Mucosa of descending colon (tissue), 3 donors: ENCODE measurements at places on chromosomes 7 and 10. TPM values are rescaled to one million over a fixed set of nuclear protein-coding genes. Genes with fewer than 3 reads are reported as not detected.

Gene VSTM4
- 2.2 TPM for total RNA-seq

Gene FGFBP3
- 0.85 TPM for total RNA-seq

DNA sequence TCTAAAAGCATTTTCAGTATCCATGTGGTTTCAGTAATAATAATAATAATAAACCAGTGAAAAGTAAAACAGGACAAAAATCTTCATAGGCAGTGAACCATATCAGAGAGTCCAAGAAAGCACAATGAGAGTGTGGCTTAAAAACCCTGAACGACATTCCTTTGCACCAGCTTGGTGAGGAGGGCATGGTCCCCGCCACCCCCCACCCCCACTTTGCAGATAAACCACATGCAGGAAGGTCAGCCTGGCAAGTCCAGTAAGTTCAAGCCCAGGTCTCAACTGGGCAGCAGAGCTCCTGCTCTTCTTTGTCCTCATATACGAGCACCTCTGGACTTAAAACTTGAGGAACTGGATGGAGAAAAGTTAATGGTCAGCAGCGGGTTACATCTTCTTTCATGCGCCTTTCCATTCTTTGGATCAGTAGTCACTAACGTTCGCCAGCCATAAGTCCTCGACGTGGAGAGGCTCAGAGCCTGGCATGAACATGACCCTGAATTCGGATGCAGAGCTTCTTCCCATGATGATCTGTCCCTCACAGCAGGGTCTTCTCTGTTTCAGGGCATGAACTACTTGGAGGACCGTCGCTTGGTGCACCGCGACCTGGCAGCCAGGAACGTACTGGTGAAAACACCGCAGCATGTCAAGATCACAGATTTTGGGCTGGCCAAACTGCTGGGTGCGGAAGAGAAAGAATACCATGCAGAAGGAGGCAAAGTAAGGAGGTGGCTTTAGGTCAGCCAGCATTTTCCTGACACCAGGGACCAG, 172.5 kb downstream of the EGFR start:
- DNase-seq, result no peak

- no peak for DNase-seq
Measured at GRCh38 chr10:128147669-128148068, 21.4 kb upstream of the MKI67 start.

GRCh38 chr10:124248056-124249045, 155.0 kb upstream of the CHST15 start:
- no peak for DNase-seq

DNA sequence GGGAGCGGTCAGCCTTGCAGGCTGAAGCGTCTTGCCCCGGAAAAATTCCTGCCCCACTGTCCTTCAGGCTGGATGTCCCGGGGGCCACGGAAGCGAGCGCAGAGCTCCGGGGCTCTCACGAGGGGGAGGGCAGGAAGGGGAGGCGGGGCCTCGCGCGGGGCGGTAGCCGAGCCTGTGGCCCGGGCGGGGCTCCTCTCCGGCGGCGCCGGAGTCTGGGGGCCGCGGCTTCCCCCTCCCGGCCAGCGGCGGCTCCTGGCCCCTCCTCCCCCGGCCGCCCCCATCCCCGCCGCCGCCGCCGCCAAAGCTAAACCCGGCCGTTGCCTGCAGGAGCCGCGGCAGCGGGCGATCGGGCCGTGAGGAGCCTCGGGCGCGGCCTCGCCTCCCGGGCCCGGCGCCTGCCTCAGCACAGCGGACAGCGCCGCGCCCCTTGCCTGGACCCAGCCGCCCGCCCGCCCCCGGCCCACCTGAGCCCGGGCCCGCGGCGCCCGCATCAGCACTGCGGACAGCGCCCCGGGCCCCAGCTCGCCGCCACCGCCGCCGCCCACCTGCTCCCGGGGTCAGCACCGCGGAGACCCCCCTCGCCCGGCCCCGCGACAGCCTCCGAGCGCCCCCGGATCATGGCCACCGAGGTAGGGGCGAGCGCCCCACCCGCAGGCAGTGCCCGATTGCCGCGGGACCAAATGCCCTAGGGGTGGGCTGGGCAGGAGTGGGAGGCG, at the start of gene GOLGA7B:
Gene GOLGA7B (plus strand): TSS at position 157 of the 716 bp plus-strand sequence. CDS start 461 bp downstream, at position 618.
- peak; percentile 69 for DNase-seq

Gene NAPEPLD
- total RNA-seq, result 43.9 TPM

DNA sequence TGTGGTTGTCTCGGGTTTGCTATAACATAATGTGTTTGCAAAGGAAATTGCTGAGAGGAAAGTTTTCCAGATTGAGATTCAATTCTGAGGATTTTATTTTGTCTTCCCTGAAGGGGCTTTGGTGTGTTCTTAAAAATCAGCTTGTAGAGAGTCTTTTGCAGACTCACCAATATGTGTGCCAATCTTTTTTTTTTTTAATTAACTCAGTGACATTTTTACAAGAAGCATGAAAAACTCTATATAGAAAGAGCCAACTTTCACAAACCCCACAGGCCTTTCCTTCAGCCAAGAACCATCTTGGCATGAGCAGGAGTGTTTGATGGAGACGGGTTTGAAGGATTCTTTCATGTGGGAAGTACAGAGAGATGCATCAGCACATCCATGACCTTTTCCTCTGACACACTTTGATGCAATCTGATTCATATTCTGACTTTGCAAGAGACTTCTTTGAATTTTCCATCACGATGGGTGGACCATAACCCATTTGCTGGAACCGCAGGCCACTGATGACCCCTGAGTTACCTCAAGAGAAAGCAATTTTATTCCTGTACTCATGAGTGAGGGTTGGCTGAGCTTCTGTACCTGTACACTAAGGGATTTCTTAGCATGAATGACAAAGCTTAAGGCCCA, 892.6 kb downstream of the XPNPEP1 start:
- DNase-seq, result no peak

DNA sequence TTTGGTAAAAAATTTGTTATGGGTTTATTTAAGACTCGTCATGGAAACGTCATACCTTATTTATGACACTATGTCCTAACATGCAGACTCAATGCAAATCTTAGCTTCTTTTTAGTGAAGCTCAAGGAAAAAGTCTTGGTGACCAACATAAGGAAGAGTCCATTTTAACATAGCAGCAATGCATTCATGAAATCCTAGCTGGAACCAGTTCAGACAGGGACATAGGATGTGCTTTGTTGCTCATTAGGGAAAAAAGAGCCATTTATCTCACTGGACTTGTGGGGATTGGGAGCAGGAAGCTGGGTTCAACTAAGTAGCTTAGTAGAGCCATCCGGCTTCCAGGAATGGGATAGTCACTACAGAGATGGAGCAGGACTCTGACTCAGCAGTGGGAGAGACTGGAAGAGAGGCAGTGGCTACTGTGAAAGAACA, 100.7 kb upstream of the DKK1 start:
- no peak for DNase-seq

Gene WDFY4
- 2.1 TPM for total RNA-seq

DNA sequence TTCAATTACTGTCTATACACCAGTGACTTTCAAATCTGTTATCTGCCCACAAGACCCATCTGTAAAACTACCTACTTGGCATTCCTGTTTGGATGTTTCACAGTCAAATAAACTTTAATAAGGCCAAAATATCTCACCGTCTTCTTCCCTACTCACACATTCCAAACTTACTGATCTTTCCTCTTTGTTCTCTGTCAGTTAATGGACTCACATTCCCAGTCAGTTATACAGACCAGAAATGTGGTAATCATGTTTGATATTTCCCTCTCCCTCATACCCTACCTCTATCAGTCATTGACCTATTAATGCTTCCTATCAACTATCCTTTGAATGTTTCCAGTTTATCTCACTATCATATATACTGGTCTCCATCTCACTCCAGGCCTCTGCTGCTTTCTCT, 28.5 kb upstream of the HDAC9 start:
- no peak for DNase-seq

GRCh38 chr7:16581286-16581685, 54.7 kb downstream of the LRRC72 start:
- no peak for DNase-seq

GRCh38 chr10:132109341-132110110, 43.8 kb downstream of the JAKMIP3 start:
- DNase-seq, result no peak

DNA sequence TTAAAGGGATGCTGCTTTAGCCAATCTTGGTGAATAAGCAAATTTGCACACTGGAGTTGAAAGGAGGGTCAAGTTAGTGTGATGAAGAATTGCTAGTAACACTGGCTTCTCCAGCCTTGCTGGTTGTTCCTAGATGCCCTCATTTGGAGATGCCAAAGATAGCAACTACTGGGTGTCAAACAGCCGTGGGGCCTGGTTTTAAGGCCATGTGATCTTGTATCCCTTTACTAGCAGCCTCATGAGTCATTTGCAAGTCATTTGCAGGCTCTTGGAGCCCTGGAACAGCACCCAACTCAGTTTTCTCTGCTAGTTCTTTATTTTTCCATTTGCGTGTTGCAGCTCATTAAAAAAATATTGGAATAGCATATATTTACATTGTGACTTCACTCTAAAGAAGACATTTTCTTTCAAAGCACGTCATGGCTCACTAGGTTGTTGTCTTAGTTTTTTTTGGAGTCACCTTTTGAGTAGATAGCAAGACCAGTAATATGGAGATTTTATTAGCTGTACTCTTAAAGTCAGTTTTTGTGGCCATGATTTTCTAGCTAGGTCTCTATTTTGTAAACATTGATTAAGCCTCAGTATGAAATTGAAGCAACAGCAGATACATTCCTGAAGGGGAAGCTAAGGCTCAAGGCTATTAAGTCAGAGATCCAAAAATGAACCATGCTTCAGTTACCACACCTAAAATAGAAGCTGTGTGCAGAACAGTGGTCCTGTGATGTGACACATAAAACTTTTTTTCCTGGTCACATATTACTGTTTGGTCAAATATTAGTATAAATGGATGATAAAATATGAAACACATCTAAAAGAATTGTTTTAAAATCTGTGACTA, 1.3 kb downstream of the LSMEM1 start:
- peak; percentile 14 for DNase-seq

GRCh38 chr10:88315755-88316154, 267.4 kb downstream of the RNLS start:
- no peak for DNase-seq

Gene CELF2
- total RNA-seq, result 36.1 TPM

Gene SLC16A12
- 0.23 TPM for total RNA-seq

Gene MKI67
- 14.0 TPM for total RNA-seq

DNA sequence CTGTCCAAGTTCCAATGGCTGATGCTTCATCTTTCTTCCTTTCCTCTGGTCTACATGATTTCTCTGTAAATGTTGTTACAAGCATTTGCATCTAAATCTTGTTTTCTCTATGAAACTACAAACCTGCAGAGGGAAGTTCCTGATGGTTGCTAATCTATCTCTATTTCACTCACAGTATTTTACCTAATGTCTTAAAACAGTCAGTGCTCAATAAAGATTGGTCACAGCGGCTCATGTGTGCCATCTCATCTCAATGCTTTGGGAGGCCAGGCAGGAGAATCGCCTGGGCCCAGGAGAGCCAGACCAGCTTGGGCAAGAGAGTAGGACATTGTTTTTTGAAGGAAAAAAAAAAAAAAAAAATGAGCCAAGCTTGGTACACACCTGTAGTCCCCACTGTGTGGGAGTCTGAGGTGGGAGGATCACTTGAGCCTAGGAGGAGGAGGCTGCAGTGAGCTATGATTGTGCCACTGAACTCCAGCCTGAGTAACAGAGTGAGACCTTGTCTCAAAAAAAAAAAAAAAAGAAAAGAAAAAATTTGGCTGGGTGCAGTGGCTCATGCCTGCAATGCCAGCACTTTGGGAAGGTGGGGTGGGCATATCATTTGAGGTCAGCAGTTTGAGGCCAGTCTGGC, 71.3 kb upstream of the ARMC3 start:
- DNase-seq, result no peak

Gene NPTX2
- 3.7 TPM for total RNA-seq

- no peak for DNase-seq
Measured at GRCh38 chr10:72083790-72084459, 4.4 kb downstream of the SPOCK2 start.

DNA sequence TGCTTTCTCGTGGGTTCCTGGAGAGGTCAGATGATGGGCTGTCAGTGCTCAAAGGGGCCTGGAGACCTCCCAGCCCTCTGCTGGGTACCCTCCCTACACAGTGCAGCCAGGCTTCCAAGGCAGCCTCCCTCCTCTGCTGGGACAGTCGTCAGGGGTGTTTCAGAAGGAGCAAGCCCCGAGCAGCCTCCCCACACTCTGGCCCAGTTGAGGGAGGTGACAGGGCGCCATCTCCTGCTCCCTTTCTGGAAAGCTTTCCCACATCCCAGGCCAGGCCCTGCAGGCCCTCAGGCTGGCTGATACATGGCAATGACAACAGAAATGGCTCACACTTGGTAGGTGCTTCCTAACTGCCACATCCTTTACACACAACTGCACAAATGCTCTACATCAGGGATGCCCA, 32.1 kb downstream of the KCNMA1 start:
- no peak for DNase-seq

- no peak for DNase-seq
Measured at GRCh38 chr7:156307193-156307592, 333.4 kb upstream of the RNF32 start.

DNA sequence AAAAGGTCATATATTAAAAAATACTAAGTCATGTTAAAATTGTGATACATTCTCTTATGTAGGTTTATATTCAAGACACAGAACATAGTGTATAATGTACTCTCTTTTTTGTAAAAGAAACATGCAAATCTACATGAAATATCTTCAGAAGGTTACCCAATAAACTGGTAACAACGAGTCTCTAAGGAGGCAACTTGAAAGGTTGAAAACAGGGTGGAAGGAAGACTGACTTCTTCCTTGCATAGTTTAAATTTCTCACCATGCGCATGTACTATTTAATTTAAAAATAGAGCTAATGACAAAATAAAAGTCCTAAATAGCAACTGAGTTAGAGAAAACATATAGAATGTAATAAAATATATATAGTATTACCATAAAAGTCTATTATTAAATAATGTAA, 132.5 kb downstream of the NT5C2 start:
- no peak for DNase-seq

- no peak for DNase-seq
Measured at GRCh38 chr7:88492153-88492552, 185.5 kb upstream of the STEAP4 start.

DNA sequence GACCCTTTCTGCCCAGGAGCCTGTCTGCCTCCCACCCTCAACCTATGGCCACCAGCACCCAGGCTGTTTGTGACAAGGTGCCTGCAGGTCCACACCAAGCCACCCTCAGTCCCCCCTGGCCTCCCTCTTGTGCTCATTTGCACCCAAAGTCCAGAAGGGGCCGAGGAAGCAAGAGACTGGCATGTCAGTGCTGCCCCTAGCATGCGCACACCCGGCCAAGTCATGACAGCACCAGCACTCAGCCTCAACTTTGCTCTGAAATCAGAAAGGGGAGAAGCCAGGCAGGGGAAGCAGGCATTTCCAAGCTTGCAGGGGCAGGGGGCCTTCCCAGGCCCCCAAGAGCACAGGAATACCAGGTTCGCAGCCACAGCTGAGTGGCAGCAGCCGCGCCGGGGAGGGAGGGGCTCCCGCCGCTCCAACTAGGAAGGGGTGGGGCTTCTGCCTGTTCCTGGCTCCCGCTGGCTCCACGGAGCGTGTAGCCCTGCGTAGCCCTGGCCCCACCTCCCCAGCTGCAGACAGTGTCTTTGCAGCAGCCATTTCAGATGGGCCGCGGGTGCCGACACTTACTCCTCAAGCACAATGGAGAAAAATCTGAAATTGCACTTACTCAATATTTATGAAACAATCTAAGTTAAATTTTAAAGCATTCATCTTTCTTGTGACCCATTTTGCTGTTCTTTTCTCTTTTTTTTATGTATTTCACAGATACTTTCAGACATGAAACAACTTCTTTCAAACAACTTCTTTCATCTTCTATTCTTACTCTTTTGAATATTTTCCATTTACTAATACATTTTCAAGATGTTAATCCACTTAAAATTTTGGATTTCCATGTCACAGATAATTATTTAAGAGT, 54.9 kb upstream of the ABCB5 start:
- peak; percentile 32 for DNase-seq

- DNase-seq, result no peak
Measured at GRCh38 chr10:76787746-76788451, 849.7 kb downstream of the KCNMA1 start.

Gene FAM131B
- total RNA-seq, result 0.43 TPM

- DNase-seq, result no peak
Measured at GRCh38 chr7:12358694-12359093, 45.0 kb downstream of the VWDE start.
